ENCODE measurements at places on chromosomes 6 and 20. TPM values are rescaled to one million over a fixed set of nuclear protein-coding genes. Genes with fewer than 3 reads are reported as not detected.

Gene DSE
- 64.2 TPM for total RNA-seq

Gene GTSF1L
- total RNA-seq: not detected

Gene CST2
- not detected for total RNA-seq

Gene APCDD1L
- total RNA-seq: 0.26 TPM

Gene HAO1
- 0.07 TPM for total RNA-seq

Gene EMILIN3
- not detected for total RNA-seq

Gene BEND6
- total RNA-seq: 1.2 TPM

Gene ASIP
- not detected for total RNA-seq

Gene SF3B5
- total RNA-seq: 133 TPM

Gene PLN
- total RNA-seq: 0.04 TPM

Gene SOX18
- 27.3 TPM for total RNA-seq

Gene TMEM14A
- 29.8 TPM for total RNA-seq

Gene BNIP5
- not detected for total RNA-seq

All from pulmonary artery endothelial cell (primary cell).